Astrocyte (in vitro differentiated cells and primary cell): ENCODE measurements at places on chromosomes 13 and 19.
A peak's percentile ranks its signal among the peaks of the same experiment; 100 is the strongest.

GRCh38 chr19:31232180-31232579, 117.1 kb downstream of the TSHZ3 start:
- DNase-seq, result peak; percentile 82

DNA sequence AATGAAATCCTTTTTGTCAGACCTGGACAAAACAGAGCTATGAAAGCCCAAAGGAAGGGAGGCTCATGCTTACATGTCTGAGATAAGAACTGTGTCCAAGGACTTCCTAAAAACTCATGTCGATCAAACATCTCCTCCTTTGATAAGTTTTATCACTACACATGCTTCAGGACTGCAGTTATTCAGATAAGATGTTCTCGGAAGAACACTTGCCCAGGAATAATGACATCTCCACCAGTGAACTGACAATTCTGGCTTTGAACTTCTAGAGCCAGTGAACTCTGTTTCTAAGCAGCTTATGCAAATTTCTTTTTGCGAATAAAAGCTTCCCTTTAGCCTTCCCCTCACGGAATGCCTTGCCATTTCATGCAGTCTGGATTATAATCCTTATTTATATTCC, 561.6 kb downstream of the TBC1D4 start:
- no peak for DNase-seq

- DNase-seq, result no peak
Observed at GRCh38 chr19:42511340-42511739, 16.9 kb downstream of the CEACAM1 start.

DNA sequence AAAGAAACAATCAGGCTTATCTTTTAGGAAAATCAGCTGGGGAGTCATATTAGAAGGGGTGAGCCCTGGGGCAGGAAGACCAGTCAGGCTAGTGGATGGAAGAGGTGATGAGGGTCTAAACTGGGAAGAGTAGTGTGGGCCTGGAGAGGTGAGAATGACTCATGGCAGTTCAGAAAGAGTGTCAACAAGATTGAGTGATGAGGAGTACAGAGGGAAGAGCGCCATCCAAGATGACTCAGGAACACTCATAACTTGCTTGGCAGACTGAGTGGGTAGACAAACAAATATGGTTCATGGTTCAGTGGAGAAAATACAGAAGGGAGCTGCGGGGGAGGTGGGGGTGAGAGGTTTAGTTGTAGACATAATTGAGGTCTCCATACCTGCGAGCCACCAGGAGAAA, 17.3 kb upstream of the CLDN10 start:
- DNase-seq, result peak; percentile 89

- no peak for DNase-seq
Observed at GRCh38 chr19:55248704-55249103, 10.1 kb downstream of the PPP6R1 start.

DNA sequence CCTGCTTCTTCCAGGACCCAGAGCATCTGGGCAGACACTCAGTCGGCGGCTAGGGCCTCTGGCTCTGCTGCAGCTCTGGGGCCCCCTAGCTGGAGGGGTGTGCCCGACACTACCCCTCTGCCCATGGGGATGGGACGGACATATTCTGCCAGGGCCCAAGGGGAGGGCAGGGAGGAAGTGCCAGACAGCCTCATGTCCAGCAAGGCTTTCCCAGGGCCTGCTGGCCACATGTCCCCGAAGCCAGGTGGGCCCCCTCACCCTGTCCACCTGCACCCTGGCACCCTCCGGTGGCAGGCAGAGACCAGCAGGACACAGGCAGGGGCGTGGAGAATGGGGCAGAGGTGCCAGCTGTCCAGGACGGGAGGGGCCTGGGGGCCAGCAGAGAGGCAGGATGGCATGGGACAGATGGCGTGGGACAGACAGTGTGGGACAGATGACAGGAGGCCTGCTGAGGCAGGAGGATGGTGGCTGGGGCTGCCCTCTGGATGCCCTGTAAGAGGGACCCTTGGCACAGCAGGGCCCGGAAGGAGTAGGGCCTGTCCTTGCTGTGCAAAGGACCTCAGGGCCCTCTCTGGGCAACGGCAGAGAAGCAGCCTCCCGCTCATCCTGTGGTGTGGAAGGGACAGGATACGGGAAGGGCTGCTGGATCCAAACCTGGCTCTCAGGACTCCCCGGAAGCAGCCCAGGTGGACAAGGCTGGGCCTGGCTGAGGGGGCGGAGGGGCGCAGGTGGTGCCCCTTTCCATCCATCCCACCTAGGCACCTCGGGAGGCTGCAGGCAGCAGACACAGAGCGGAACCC, 29.1 kb downstream of the CEBPG start:
- DNase-seq, result no peak

DNA sequence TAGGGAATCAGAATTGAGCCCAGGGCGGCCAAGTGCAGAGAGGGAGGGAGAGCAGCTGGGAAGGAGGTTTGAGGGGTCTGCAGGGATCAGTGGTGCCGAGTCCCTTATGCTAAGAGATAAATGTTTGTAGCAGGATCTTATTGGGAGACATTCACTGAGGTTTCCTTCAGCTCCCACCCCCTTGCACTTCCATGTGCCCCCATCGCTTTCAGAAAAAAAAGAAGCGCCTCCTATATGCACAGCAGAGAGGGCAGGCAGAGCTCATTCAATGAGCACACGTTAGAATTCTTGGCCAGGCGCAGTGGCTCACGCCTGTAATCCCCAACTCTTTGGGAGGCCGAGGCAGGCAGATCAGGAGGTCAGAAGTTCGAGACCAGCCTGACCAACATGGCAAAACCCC, 28.0 kb downstream of the CYP4F2 start:
- no peak for DNase-seq

DNA sequence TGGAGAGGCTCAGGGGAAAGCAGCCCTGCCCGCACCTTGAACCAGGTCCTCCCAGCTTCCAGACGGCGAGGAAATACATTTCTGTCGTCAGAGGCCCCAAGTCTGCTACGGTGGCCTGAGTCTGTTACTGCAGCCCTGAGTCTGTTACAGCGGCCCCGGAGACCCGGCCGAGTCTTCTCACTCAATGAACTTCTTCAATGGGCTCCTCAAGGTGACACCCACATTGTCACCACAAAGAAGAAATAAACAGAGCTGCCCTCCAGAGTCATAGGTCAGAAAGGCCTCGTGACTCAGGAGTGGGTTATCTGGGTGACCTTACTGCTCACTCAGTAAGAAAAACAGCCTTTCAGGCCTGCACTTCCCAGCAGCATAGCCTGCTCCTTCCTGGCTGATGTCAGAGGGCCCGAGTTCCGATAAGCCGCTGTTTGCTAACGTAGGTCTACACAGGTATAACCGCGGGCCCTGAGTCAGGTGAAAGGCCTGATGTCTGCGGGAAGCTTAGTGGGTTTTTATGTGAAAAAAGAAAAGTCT, 66.9 kb upstream of the TM9SF2 start:
- no peak for DNase-seq

DNA sequence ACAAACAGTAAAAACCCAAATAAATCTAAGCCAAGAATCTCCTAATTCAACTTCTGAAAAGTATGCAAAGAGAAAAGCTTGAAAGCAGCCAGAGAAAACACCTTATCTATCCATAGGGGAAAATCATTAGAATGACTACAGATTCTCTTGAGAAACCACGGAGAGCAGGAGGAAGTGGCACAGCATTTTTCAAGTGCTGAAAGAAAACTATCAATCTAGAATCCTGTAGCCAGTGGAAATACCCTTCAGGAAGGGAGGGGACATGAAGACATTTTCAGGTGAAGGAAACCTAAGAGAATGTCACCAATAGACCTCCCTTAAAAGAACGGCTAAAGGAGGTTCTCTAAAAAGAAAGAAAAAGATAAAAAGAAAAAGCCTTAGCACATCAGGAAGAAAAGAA, 66.2 kb upstream of the XPO4 start:
- DNase-seq, result no peak

- DNase-seq, result no peak
Observed at GRCh38 chr19:12784871-12785430, 6.3 kb upstream of the JUNB start.

GRCh38 chr13:30453727-30454126, 12.0 kb downstream of the HMGB1 start:
- no peak for DNase-seq

DNA sequence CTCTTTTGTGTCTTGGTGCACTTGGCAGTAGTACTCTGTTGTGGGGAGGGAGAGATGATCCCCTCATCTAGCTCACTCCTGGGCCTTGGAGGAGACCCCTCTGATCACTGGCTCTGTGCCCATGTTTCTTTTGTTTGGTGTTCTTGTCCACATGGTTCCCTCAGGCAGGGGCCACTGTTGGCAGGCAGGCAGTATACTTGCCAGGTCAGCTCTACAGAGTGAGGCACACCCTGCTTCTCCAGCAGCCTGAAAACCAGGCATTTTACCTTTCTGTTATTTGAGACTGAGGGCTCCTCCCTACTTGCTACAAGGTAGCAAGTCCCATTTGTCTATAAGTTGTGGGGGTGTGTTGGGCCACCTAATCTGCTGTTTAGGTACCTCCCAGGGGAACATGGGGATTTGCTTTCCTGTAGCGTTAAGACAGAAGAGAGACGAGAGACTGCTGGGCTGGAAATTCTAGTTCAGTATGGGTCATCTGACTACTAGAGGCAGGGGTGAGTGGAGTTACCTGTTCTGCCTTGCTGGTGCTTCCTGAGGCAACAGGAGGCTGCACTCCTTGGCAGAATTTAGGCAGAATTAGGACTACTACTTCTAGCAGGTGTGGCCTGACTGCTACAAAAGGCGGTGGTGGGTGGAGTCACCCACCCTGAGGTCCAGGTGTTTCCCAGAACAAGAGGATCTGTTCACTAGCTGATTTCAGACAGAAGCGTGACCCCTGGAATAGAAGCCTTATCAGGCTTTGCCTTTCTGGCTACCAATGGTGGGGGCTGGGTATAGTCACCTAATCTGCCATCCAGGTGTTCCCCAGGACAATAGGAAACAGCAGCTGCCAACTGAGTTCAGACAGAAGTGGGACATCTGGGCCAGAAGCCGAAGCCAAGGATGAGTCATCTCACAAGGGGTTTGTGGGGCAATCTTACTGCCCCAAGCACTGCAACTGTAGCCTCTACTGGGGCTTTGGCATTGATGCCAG, 843.0 kb upstream of the ATXN8OS start:
- no peak for DNase-seq

- DNase-seq, result peak; percentile 82
Observed at GRCh38 chr13:50543782-50544181, 299.7 kb downstream of the DLEU7 start.

DNA sequence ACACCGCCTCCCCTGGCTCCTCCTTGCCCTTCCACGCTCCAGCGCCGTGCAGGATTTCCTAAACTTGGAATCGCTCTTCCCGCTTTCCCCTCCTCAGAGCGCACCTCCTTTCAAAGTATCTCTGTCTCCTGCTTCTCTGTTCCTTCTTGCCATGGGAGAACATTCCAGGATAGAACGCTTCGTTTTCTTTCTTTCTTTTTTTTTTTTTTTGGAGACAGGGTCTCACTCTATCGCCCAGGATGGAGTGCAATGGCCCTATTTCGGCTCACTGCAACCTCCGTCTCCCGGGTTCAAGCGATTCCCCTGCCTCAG, 574 bp upstream of the XPO4 start:
- DNase-seq, result no peak

DNA sequence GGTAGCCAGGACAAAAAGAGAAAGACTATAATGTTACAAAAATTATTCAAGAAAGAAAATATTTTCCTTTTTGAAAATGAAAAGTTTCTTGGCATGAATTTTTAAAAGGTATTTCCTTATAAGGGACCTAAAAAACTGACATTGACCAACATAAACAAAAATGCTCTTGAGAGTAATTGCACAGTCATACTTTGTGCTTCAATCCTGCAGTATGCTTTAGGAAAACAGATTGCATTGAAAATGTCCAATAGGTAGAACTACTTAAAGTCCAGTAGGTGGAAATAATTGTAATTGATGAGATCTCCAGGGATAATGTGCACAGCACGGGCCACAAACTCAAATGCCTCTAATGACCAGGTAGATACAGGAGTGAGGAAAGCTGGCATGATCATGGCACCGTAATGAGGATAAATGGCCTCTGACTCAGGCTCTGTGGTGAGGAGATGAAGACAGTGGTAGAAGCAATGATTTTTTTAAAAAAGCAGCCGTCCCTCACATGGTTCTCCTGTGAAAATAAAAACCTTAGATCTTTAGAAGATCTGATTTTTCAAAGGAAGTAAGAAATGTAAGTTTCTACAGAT, 278.0 kb downstream of the ITGBL1 start:
- DNase-seq, result no peak

GRCh38 chr13:61277586-61278276, 137.9 kb downstream of the PCDH20 start:
- DNase-seq, result no peak
